ENCODE measurements at places on chromosomes 12 and 14.

DNA sequence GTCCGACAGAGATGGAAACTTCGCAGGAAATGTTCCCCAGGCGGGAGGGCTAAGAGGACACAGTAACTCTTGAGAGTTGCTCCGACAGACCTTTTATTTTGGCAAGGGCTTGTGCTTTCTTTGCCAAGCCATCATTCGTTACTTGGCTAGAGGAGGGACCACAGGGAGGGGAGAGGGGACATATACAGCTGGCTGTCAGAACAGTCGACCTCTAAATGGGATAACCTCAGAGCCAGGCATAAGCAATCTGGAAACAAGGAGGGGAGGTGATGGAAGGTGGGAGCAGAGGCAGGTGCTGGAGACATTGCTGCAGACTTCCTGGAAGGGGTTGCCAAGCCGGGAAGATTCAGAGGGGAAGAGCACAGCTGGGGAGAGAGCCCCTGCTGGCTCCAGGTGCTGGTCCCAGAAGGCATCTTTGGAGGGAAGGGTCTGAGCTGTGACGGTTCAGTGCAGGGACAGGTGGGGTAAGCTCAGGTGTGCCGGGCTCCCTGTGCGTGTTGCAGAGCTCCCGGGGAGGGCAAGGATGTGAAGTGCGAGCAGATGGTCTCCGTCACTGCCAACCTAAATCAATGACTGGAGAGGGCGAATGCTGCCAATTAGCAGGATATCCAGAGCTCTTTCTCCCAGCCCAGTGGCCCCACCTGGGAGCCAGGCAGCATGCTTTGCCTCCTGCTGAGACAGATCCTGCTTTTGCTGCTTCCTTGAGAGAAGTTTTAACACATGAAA lies 50.1 kb downstream of the CHST11 start:
- DNase-seq = no peak

DNA sequence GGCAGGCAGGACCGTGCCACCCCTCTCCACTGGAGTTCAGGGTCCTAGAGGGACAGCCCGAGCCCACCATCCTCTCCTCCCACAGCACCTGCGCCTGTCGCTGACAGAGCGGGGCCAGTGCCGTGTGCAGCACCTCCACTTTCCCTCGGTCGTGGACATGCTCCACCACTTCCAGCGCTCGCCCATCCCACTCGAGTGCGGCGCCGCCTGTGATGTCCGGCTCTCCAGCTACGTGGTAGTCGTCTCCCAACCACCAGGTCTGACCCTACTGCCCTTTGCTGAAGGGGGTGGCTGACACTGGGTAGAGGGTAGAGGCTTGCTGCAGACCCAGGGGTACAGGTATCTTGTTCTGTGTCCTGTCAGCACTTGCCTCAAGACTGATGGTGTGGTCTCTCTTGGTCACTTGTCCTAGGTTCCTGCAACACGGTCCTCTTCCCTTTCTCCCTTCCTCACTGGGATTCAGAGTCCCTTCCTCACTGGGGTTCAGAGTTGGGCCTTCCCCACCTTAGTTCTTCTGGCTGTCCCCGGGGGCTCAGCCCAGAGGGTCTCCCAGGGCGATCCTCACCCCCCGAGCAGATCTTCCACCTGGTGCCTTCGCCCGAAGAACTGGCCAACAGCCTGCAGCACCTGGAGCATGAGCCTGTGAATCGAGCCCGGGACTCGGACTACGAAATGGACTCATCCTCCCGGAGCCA lies 42.0 kb downstream of the SH2B3 start:
- DNase-seq = no peak

- DNase-seq = no peak
These were observed 57.0 kb downstream of the CATSPERB start for GRCh38 chr14:91674911-91675310.

GRCh38 chr12:26451763-26452162 lies 256.4 kb downstream of the SSPN start:
- DNase-seq = no peak

GRCh38 chr12:89421092-89421835 lies 69.0 kb upstream of the DUSP6 start:
- DNase-seq = no peak

- DNase-seq = no peak
These were observed 5.9 kb upstream of the GALNT9 start for GRCh38 chr12:132335179-132335756.

DNA sequence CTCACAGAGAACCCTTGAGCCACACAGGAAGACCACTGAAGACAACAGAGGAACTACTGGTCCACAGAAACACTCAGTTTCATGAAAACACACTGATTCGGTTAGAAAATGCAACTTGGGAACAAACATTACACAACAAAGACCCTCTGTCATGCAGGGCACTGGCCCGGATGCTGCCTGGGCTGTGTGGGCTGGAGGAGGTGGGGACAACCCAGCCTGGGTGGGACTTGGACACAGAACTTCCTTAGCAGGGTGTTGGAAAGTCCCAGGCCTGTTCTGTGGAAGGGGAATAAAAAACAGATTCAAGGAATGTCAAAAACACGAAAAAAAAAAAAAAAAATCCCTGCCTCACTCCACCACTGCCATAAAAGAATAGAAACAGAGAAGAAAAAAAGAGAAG lies 181.0 kb downstream of the MON2 start:
- DNase-seq = no peak

DNA sequence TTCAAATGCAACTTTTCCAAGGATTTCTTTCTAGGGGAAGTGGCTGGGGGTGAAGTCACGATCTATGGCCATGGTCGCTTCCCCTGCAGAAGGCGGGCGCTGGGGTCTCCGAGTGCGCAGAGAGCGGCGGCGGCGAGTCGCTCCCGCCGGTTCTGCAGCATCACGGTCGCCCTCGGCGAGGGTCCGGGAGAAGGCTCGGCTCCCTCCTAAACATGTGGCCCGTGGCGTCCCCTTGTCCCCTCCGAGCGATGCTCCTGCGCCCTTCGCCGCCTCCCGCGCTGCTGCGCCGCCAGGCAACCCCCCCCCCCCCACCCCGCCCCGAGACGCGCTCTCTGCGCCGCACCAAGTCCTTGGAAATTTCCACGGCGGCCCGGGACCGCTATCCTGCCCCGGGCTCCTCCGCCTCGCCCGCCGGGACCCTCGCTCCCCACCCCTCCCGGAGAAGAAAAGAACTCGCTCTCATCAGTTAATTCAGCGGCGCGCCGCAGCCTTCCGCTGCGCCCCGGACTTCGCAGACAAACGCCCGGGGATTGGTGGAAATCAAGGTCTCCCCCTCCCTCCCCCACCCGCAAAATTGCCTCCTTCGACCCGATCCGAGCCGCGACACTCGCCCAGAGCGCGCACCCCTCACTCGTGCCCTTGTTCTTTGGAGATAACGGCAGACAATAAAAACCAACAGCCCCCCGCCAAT lies at the start of gene ST8SIA1:
Gene ST8SIA1 (minus strand): TSS at position 298 of the 691 bp plus-strand sequence. CDS start 475 bp downstream, outside the sequence.
- DNase-seq = peak; percentile 48

DNA sequence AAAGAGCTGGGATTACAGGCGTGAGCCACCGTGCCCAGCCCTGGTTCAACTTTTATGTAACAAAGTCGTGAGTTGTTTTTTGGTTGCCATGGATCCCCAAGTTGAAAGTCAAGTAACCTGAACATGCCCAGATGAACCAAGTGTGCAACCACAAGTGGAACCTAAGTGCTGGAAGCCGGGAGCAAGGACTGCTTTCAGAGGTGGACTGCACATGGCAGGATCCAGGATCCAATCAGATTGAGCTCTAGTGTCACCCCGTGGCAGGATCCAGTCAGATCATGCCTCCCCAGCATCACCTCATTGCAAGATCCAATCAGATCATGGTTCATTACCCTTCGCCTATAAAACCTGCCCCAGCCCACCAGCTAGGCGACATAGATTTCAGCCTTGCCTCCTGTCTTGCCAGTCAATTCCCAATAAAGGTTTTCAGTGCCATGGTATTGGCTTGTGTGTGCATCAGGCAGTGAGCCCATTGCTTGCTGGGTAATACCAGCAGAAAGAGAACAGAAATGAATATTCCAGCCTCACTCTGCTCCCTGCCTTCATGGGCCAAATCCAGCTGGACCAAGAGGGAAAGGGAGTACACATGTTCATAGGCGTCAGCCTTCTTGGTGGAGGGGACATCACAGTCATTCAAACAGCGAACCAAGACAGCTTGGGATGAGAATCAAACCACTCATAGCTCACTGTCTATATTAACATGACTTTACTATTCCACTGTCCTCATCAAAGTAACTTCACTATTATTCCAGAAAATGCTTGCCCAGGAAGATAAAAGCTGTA lies 43.6 kb upstream of the VASH1 start:
- no peak for DNase-seq

- DNase-seq = no peak
These were observed 22.8 kb downstream of the OTUB2 start for GRCh38 chr14:94048691-94049624.

- no peak for DNase-seq
These were observed 321.3 kb downstream of the MED13L start for GRCh38 chr12:115956236-115956635.

- peak; percentile 10 for DNase-seq
These were observed 82.6 kb upstream of the PTPRB start for GRCh38 chr12:70719672-70720420.

- no peak for DNase-seq
These were observed 1.6 kb downstream of the GSG1 start for GRCh38 chr12:13101821-13102375.

GRCh38 chr14:32136027-32136825 lies 59.1 kb downstream of the ARHGAP5 start:
- no peak for DNase-seq

- DNase-seq = no peak
These were observed 162.7 kb downstream of the ETV6 start for GRCh38 chr12:11812241-11812585.

GRCh38 chr12:79885911-79886490 lies 48.9 kb downstream of the PPP1R12A start:
- DNase-seq = no peak

GRCh38 chr12:11689591-11690186 lies 40.2 kb downstream of the ETV6 start:
- no peak for DNase-seq

- no peak for DNase-seq
These were observed 1.6 kb upstream of the CDKN1B start for GRCh38 chr12:12715459-12716150.

DNA sequence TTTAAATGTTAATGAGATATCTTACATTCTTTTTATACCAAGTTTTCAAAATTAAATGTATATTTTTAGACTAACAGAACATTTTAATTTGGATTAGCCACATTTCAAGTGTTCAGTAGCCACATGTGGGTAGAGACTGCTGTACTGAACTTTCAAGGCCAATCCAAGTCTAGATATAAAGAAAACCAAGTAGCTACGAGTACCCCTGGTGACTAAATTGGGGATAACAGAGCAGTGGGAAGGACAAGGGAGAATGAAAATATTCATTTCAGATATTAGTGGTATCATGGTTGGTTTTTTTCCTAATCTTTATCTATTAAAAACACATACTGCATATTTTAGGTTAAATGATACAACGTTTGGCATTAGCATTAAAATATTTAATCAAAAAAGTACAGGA lies 69.4 kb upstream of the RHOJ start:
- DNase-seq = no peak

DNA sequence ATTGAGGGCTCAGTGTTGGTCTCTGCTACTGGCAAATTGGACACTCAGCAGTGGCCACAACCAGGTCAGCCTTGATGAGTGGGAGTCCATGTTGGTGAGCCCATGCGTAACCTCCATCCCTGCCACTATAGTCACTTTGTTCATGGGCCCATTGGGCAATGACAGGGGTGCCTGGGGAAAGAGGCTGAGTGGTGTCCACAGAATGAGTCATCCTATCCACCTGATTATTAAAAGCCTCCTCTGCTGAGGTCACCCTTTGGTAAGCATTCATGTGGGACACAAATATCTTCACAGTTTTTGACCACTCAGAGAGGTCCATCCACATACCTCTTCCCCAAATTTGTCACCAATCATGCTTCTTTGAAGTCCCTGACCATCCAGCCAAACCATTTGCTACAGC lies 50.0 kb downstream of the FIGNL2 start:
- DNase-seq = no peak
